Activated naive CD4-positive, alpha-beta T cell treated with anti-CD3 and anti-CD28 coated beads, Interleukin-2, amount 50 U/mL, for 72 hours (primary cell): ENCODE measurements at places on chromosomes 6 and 20. TPM values are rescaled to one million over a fixed set of nuclear protein-coding genes. Genes with fewer than 3 reads are reported as not detected.

Gene ACTR5
- 7.2 TPM for total RNA-seq

GRCh38 chr6:38460186-38460585 lies 179.5 kb downstream of the BTBD9 start:
- DNase-seq: no peak

- DNase-seq: no peak
Measured at GRCh38 chr20:62080249-62080990, 14.7 kb upstream of the TAF4 start.

DNA sequence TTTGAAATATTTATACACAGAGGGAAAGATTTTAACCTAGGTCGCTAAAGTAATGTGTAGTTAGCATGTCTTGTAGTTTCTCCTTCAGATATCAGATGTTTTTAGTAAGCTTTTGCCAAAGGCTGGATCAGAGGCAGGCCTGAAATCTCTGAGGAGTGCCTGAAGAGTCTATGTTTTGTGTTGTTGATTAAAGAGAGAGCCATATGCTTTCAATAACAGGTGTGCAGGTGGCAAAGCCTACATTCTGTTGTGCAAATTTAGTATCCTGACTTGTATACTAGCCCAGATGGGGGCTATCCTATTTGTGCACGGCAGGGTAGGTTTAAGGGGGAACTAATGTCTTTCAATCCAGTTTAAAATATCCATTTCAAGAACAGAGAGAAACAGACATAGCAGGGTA lies 167.1 kb upstream of the ATXN1 start:
- DNase-seq: no peak

DNA sequence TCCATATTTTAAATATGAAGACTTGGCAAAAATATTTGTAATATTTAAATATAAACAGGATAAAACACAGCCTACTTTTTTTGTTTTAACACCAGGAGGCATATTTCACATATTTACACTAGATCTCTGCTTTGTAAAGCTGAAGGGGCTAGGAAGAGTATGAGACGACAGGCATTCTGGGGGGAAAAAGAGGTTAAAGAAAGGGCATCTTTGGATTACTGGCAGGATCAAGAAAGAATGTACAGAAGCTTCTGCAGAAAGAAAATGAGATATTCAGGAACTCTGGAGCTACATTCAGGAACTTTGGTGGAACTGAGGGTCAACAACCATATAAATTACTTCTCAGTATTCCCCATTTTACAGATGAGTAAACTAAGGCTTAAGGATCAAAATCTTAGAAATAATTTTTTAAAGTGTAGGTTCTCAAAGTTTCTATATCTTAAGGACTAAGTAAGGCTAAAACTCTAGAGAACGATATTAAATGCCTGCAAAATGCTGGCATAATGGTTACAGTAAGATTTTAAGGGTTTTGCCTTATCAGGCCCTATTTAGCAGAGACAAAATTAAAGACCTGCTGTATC lies 156.5 kb downstream of the CDK19 start:
- no peak for DNase-seq

- no peak for DNase-seq
Measured at GRCh38 chr6:45297320-45297719, 30.8 kb upstream of the RUNX2 start.
